ENCODE measurements at places on chromosomes 5 and 9.

GRCh38 chr9:121455527-121456239, 44.0 kb downstream of the GGTA1 start:
- no peak for DNase-seq

DNA sequence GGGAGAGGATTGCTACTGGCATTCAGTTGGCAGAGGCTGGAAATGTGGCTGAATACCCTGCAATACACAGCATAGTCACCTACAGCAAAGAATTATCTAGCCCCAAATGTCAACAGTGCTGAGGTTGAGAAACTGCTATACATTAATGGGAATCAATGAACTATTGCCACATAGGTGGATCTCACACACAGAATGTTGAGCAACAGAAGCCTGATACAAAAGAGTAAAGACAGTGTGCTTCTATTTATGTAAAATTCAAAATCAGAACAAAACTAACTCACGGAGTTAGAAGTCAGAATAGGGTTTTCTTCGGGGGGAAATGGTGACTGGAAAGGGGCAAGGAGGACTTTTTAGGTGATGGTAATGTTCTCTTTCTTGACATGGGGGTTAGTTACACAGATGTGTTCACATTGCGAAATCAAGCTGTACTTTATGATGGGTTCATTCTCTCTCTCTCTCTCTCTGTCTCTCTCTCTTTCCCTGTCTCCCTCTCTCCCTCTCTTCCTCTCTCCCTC, 45.7 kb upstream of the PANK3 start:
- no peak for DNase-seq

DNA sequence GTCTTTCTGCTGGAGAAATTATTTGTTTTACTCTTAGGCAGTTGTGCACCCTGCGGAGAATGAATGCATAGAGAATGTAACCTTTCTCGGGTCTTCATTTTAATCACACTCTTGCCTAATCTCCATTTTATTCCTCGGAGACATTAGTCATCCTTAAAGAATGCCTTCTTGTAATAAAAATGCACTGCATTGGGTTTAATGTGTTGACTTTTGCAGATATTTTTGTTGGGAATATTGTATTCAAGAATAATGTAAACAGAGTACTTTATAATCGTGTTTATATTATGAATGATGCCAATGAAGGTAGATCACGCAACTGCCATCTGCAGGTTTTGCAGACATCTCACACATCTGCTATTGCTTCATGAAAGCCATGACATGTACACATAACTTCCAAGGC, 1093.9 kb upstream of the CDH6 start:
- DNase-seq: no peak

GRCh38 chr9:35736201-35736633, 3.8 kb downstream of the CREB3 start:
- DNase-seq: peak; percentile 78

- DNase-seq: peak; percentile 34
Measured at GRCh38 chr9:87567001-87567400, 69.3 kb downstream of the DAPK1 start.

DNA sequence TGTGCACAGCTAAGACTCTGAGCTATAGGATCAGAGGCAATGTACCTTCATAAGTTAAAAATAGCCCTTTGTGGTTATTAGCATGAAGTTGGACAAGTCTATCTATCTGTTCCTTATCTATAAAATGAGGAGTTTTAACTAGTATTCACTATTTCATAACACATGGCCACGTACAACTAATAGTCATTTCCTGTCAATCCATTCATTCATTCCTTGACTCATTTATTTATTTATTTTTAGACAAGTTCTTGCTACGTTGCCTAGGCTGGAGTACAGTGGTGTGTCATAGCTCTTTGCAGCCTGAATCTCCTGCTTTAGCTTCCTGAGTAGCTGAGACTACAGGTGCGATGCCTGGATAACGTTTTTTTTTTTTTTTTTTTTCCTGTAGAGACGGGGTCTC, 92.1 kb downstream of the NR3C1 start:
- no peak for DNase-seq

DNA sequence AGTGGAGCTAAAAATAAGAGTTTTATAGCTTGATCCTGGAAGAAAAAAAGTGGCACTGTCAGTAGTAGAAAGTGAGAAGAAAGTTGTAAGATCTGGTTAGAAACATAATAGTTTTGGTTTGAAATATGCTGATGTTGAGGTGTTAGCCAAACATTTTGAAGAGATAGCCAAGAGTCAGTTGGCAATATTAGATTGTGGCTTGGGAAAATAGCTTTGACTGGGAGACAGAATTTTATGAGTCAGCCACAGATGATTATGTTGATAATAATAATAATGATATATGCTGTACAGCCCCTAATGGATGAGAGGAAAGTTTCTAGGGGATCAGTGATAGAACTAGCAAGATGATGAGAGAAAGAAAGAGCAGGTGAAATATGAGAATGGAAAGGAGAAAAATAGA, 12.4 kb upstream of the CDH18 start:
- no peak for DNase-seq

DNA sequence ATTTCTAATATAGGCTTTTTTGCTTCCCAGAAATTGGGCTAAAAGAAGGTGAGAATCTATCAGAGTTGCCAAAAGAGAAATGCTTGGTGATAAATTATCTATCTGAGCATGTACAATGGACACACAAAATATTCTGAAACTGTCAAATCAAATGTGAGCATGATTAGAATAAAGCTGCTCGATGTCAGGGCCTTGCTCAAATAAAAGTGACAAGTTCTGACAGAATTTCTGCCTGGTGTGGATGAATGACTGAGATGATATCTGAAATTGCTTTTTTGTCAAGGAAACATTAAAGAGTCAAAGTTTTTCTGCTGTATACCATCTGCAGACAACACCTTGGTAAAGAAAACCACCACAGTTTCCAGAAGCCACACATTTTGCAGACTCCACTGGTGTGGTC, 128.8 kb downstream of the GABRG2 start:
- DNase-seq: no peak

DNA sequence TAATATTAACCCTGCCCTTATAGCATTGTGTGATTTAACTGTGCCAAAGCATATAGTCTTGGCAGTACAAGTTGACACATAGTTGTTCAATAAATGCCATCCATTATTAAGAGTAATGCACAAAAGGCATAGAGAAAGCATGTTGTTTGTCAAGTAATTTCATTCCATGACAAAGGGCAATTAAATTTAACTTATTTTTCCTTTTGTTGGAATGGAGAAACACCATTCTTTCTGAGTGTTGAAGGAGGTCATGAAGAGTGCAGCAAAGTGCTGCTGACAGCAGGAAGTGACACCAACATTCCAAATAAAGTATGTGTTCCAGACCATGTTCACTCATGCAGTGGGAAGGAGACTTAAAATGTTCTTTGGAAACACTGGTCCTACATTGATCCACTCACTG, 29.1 kb downstream of the ANKDD1B start:
- peak; percentile 86 for DNase-seq

DNA sequence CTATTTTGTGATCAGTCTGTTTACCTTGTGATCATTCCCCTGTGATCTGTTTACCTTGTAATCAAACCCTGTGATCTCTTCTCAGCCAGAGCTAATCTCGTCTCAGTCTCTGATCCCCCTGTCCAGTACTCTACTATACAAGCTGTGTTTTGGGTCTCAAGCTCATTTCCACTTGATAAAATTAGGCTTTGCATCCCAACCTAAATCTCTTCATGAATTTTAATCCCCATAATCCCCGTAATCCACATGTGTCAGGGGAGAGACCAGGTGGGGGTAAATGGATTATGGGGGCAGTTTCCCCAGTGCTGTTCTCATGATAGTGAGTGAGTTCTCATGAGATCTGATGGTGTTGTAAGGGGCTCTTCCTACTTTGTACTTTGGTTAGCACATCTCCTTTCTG, 157.2 kb downstream of the PRR16 start:
- DNase-seq: no peak

DNA sequence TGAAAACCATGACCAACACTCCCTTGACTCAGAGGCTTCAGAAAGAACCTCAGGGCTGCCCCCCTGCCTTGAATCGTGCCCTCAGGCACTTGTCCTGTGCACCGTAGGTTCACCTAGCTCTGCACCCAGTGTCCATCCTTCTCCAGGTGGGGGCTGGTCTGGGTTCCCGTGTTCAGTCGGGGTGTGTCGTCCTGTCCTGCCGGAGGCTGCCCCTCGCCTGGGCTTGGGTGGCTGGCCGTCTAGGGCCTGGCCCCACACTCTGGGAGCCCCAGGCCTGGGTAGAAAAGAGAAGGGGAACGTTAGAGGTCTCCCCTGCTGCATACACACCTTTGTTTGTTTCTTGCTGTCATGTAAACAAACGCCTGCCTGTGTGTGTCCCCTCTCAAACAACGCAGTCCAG, 29.3 kb downstream of the CATSPER3 start:
- peak; percentile 9 for DNase-seq

- no peak for DNase-seq
Measured at GRCh38 chr9:71858812-71859211, 52.2 kb downstream of the ABHD17B start.

GRCh38 chr9:77877976-77878375, 153.6 kb downstream of the GNAQ start:
- no peak for DNase-seq

DNA sequence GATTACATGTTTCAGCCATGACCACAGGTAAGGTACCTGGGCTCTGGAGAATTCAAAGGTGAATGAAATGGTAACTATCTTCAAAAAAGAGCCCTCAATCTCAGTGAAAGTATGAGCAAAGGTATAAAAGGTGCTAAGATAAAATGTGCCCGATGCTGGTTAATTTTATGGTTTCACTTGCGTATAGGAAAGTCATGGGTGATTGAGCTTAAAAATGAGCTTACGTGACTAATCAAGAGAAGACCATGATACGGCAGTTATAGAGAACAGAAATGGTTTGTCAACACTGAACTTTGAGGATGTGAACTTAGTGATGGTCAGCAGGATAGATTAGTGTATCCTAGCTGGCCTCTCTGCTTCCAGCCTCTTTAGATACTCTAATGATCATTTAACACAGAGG, 320.1 kb downstream of the DEPDC1B start:
- DNase-seq: no peak

- no peak for DNase-seq
Measured at GRCh38 chr5:156121234-156121633, 205.7 kb upstream of the SGCD start.

DNA sequence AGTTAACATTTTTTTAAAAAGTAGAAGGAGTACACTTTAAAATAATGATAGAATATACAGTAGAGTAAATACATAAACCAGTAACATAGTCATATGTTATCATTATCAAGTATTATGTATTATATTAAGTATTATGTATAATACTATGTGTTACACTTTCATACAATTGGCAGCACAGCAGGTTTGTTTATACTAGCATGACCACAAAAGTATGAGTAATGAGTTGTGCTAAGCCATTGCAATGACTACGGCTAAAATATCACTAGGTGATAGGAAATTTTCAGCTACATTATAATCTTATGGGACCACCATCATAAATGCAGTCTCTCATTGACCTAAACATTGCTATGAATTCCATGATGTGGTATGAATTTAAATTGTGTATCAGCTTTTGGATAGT, 506.0 kb downstream of the HTR1A start:
- no peak for DNase-seq

GRCh38 chr5:93594591-93595419, 11.8 kb downstream of the NR2F1 start:
- no peak for DNase-seq

DNA sequence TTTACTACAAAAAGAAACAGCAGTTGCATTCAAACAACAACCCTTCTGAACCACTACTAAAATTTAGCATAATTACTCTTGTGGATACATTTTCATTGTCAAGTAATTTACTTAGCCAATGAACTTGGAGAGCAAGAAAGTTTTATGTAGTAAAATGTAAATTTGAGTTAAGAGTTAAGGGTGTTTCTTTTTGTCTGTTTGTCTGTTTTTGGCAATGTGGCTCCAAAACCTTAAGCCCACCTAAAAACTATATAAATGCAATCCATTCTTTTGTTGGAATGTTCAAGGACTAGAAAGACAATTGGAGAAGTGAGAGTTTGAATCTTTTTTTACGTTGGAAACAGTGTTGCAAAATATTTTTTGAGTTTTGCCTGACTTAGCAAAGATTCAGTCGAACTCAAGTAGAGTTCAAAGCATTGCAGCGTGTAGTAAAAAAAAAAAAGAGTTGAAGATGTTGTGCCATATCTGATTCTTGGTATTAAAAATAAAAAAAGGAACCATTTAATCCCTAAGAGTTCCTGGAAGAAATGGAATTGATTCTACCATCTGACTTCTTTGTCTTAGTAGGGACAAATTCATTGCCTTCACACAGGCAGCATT, 867 bp downstream of the SYK start:
- no peak for DNase-seq

GRCh38 chr9:561427-561826, 280.1 kb upstream of the DMRT1 start:
- DNase-seq: no peak

DNA sequence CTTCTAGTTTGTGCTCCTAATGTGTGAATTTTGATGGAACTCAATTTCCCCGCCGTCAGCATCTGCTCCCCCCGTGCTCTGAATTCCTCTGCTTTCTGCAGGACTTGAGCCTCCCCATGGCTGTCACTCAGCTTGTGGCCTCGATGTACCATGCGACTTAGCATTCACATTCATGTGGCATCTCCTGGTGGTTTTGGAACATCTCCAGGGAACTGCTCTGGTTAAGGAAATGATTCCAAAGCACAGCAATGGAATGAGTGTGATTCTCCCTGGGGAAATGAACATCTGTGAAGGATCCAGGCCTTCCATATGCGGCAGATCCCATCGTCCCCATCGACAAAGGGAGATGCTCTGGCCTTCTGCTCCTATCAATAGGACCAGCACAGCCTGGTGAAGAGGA, 119.0 kb downstream of the ENTREP1 start:
- peak; percentile 70 for DNase-seq

- no peak for DNase-seq
Measured at GRCh38 chr5:50853151-50853550, 186.7 kb downstream of the PARP8 start.

GRCh38 chr5:78809444-78809843, 160.9 kb upstream of the LHFPL2 start:
- DNase-seq: no peak

- DNase-seq: peak; percentile 81
Measured at GRCh38 chr5:72347801-72348308, 27.7 kb downstream of the PTCD2 start.

- no peak for DNase-seq
Measured at GRCh38 chr9:131815970-131816873, 76.3 kb upstream of the RAPGEF1 start.

- no peak for DNase-seq
Measured at GRCh38 chr9:88721025-88721424, 186.0 kb downstream of the NXNL2 start.

DNA sequence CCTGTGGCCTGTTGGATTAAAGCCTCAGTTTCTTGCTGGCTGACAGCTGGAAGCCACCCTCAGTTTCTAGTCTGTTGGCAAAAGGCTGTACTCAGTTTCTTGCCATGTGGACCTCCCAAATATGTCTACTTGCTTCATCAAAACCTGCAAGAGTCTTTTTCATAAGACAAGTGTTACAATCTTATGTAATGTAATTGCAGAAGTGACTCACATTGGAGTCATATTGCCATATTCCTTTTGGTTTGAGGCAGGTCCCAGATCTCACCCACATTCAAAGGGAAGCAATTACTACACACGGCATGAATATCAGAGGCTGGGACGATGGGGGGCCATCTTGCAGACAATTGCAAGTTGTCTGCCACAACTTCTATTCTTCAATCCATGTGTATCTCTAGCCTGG, 286.7 kb upstream of the IL12B start:
- DNase-seq: peak; percentile 69

- DNase-seq: no peak
Measured at GRCh38 chr5:2701592-2701991, 49.9 kb downstream of the IRX2 start.
